T-helper 1 cell (primary cell): ENCODE measurements at places on chromosomes 12 and 14.

- no peak for DNase-seq
Measured at GRCh38 chr12:89413234-89413633, 60.9 kb upstream of the DUSP6 start.

GRCh38 chr14:66072190-66073084, 413.7 kb upstream of the CCDC196 start:
- DNase-seq, result no peak

- no peak for DNase-seq
Measured at GRCh38 chr14:43418324-43418723, 1088.8 kb downstream of the FSCB start.

DNA sequence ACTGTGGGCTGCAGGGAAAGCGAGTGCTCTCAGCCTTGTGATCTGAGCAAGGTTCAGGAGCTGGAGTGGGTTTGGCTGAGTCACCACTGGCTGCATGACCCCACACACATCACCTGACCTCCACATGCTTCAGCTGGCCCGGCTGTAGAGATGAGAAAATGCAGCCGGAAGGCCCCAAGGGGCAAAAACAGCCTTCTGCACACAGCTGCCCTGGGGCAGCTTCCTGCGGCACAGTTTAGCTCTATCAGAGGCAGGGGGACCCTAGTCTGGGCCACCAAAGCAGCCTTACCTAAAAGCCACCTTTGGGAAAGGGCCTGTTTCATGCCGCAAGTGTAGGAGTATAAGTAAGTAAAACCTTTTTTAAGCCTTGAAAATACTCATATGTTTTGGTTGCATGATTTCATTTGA, 123.3 kb downstream of the SSPN start:
- no peak for DNase-seq

GRCh38 chr12:89704457-89704856, 4.2 kb downstream of the ATP2B1 start:
- no peak for DNase-seq

GRCh38 chr12:109818905-109819500, 14.2 kb downstream of the TRPV4 start:
- DNase-seq, result no peak

DNA sequence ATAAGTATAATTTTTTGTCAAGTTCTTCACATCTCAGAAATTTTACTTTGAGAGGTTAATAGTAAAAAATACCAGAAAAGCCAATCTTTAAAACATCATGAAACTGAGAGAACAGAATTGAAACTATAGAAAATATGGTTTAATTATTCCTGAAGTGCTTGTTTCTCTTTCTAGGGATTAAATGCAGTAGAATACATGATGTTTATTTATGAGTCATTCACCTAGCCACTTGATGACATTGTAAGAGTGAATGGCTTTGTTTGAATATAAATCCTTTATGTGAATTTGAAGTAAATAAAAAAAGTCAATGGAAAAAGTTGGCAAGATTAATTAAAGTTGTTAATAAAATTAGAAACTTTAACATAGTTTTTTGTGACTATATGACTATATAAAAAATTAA, 48.4 kb downstream of the KTN1 start:
- DNase-seq, result no peak

DNA sequence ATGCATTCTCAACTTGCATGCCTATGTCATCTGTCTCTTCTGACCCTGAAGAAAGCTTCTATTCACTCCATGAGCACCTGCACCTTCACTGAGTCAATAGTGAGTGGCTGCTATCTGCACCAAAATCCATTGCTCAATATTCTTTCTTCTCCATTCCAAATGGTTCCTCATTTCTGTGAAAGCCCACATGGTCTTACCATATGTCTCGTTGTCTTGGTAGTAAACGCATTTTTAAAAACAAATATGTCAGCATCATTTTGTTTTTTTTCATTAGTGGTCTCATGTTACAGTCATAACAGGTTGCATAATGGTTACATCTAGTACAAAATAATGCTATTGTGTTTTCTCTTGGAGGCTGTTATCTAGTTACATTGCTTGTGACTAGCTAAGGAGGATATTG, 106.9 kb upstream of the CPM start:
- no peak for DNase-seq

GRCh38 chr12:112121780-112122565, 3.4 kb upstream of the TRAFD1 start:
- no peak for DNase-seq

- DNase-seq, result no peak
Measured at GRCh38 chr14:78479127-78479780, 309.1 kb downstream of the NRXN3 start.

GRCh38 chr12:71749666-71750065, 5.0 kb upstream of the RAB21 start:
- DNase-seq, result no peak

GRCh38 chr12:24840046-24840800, 108.7 kb downstream of the BCAT1 start:
- DNase-seq, result peak; percentile 45

GRCh38 chr14:34056046-34056445, 105.2 kb upstream of the EGLN3 start:
- no peak for DNase-seq

- no peak for DNase-seq
Measured at GRCh38 chr12:127519779-127520178, 747.2 kb upstream of the TMEM132C start.

DNA sequence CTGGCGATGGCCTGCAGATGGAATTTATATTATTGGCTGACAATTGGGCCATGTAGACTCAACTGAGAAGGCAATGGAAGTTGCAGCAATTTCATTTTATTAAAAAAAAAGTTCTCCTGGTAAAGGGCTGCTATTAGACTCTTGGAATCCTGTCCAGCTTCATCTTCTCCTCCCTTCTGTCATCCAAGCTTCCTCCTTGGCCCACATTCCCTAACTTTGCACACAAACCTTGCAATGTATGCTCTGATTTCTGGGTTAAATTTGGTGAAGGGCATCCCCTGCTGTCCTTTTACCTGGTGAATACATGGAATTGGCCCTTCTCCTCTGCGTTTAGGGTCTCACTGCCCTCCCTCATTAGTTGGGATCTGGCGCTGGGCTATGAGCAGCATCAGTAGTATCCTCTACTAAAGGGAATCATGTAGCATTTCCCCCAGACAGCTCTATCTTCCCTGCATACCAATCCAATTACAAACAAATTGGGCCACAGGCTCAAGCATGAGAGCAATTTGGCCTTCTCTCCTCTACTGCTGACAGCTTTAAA, 336.9 kb downstream of the BMP4 start:
- no peak for DNase-seq

GRCh38 chr12:122403831-122404230, 18.6 kb downstream of the CLIP1 start:
- no peak for DNase-seq

GRCh38 chr12:127193341-127193740, 1073.6 kb upstream of the TMEM132C start:
- no peak for DNase-seq

- peak; percentile 23 for DNase-seq
Measured at GRCh38 chr12:62123721-62124203, 136.4 kb upstream of the USP15 start.

DNA sequence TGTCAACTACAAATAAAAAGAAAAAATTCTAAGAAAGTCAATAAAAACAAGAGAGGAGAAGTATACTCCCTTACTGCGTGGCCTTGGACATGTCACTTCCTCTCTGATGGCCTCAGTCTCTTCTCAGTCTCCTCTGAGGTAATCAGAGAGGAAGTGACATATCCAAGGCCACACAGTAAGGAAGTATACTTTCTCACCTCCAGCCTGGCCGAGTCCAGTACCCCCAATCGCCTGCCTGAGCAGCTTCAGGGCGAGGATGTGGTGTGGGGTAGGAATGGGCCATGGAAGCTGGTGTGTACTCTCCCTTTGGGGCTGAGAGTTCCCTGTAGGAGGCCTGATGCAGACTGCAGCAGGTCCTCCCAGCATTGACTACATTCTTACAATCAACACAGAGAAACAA, 15.8 kb downstream of the VDR start:
- no peak for DNase-seq

- no peak for DNase-seq
Measured at GRCh38 chr14:29579838-29580237, 347.8 kb downstream of the PRKD1 start.
